ENCODE measurements at places on chromosomes 12 and 14.

- DNase-seq = no peak
These were observed 37.2 kb downstream of the BTBD7 start for GRCh38 chr14:93295541-93296220.

DNA sequence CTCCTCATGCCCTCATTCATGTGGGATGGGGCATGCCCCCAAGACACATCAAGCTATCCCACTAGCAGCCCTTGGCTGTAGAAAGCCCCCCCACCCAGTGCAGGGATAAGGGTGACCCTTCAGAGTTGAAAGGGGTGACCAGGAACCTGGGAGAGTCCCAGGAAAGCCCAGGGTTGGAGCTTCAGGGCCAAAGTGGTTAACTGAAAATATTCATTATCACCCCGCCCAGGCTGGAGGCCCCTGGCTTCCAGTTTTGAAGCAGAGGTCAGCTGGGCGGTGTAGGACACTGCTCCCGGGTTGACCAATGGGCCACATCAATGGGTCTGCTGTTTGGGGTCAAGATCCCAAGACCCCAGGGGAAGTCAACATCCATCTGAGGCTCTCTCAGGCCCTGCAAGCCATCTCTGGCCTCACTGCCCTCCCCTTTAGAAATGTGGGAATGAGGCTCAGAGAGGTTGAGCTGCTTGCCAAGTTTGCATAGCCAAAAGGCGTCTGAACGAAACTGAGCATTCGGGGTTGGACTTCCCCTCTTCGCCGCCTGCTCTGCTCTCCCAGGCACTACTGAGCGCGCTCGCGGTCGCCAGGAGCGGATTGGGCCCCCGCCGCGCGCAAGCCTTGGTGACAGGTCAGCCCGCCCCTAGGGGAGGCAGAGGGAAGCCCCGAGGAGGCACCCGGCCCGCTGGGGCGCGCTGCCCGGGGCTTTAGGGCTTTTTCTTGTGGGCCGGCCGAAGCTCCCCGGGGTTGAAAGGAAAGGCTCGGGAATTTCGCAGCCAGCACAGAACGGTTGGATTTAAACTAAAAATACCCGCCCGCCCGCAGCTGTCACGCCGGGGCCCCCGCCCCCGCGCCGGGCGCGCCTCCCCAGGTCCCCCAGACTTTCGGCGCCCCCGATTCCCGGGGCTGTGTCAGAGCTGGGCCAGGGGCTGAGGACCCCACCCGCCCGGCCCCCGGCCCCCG, 576 bp downstream of the SYNE3 start:
- DNase-seq = peak; percentile 80

- no peak for DNase-seq
These were observed 49.6 kb downstream of the BMAL2 start for GRCh38 chr12:27382171-27382795.

- DNase-seq = no peak
These were observed 64.5 kb downstream of the SPTB start for GRCh38 chr14:64815257-64815656.

- DNase-seq = no peak
These were observed 53.7 kb upstream of the DDX11 start for GRCh38 chr12:31019976-31020375.

DNA sequence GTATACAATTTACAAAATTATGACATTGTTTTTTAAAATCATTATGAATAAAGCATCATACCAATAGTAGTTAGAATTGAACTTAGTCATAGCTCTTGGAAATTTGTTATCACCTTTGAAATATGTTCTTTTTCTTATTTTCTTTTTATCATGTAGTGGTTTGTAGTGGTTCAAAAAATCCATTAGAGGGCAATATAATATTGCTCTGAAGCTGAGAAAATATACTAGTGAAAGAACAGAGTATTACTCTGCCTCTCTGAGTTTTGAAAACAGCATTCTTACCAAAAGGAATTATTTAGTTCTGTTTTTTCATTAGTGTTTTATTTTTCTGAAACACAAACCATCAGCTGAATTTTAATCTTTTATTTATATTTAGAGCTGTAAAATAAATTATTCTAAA, 76.2 kb downstream of the PDZRN4 start:
- DNase-seq = no peak

DNA sequence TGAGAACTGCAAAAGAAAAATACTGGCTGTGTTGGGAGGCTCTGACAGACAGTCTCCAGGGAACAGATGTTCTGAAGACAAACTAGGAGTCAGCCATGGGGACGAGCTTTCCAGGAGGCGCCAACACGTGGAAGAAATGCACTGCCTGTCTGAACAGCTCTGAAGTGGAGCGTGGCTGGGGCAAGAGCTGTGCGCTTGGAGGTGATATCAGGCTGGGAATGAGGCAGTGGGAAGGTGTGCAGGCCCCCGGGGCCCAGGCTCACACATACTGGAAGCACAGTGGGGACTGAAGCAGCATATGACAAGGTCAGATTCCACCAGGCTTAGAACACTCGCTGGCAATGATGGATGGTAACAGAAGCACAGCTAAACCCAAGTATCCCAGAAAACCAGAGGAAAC, 17.5 kb downstream of the APPL2 start:
- no peak for DNase-seq

GRCh38 chr12:124651516-124652273, 84.3 kb upstream of the NCOR2 start:
- DNase-seq = no peak

DNA sequence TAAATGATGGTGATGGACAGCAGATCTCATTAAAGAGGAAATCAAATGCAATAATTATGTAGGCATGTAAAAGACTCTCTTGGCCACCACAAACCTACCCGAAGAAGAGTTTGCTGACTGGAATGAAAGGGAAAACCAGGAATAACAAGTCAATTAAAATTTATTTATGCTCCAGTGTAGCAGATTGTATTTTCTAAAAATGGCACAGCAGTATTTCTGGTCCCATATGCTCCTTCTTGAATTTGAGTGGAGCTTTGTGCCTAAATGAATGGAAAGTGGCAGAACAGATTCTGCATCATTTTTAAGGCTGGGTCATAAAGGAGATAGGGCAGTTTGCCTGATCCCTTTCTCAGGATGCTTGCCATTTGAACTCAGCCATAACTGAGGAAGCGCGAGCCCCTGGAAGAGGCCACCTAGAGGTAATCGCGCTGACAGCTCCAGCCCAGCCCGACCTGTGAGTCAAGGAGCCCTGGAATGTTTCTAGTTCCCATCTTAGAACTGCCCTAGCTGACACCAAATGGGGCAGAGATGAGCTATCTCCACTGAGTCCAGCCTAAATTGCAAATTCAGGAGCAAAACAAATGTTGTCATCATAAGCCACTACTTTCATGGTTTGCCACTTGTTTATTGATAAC, 229.2 kb upstream of the TMTC1 start:
- no peak for DNase-seq

DNA sequence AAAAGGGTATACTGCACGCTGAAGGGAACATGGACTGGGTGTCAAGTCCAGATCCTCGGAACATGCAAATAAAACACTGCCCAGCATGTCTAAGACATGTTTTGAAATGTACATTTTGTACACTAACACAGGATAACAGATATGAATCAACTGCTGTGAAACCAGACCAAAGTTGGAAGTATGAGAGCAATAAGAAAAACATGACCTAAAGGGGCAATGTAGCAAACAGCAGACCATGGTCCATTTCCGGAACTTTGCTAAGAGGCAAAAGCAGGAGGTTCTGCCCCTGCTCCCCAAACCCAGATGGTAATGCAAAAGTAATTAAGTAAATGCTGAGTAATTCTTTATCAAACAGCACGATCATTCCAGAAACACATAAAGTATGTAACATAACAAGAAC, 125.2 kb downstream of the SLC25A21 start:
- DNase-seq = no peak

- DNase-seq = no peak
These were observed 28.4 kb downstream of the AREL1 start for GRCh38 chr14:74684434-74684833.

- DNase-seq = peak; percentile 49
These were observed 110.7 kb downstream of the BTG1 start for GRCh38 chr12:92034858-92035401.

- no peak for DNase-seq
These were observed 76.6 kb downstream of the ZNF664 start for GRCh38 chr12:124049451-124050094.

DNA sequence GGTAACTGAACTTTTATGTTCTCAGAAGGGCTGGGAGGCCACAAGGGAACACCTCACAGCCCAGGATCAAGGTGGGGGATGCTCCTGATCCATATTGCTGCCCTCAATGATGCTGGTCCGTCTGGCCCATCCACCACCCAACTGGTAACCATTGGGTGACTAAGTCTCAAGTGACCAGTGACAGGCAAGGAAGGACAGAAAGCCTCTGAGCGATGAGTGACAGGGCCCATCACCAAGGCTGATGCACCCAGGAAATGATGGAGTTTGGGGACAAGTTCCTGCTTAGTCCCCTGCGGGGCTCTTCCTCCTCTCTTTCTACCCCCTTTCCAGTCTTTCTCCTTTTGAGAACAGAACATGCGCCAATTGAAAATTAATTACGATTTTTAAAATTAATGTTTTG, 2.6 kb upstream of the MMP19 start:
- DNase-seq = no peak

GRCh38 chr12:47004634-47005033, 74.8 kb upstream of the PCED1B start:
- DNase-seq = no peak

Data from activated naive CD4-positive, alpha-beta T cell treated with anti-CD3 and anti-CD28 coated beads, Interleukin-2, amount 50 U/mL, for 16 hours (primary cell).